ENCODE measurements at places on chromosomes 12 and 14.

- no peak for DNase-seq
Observed at GRCh38 chr14:101783260-101784016, 21.9 kb downstream of the PPP2R5C start.

DNA sequence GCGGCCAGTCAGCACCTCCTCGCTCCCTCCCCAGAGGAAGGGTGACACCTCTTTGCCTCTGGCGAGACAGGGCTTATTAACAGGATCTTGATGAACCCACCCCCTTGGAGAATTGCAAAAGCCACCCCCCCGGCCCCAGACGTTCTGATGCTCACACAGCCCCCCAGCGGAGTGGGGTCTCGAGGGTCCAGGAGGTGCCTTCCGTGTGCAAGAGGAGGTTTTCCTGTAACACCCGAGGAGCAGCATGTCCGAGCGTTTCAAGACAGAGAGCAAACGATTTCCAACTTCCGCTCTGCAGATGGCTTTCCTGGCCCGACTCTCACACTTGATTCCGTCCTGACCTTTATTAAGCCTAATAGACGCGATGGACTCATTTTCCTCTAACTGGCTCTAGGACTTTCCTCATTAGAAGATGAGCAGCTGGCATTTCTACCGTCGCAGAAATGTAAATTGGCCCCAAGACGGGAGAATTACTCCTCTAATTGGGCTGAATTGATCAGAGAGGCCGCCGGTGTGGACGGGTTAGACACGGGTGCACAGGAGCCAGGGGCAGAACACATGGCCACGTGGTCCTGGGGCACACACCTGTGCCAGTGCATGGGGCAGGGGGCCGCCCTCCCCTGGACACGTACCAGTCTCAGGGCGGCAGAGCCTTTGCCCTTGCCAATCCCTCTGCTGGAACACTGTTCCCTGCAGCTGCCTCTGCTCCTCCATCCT lies 84.4 kb downstream of the NOC4L start:
- no peak for DNase-seq

DNA sequence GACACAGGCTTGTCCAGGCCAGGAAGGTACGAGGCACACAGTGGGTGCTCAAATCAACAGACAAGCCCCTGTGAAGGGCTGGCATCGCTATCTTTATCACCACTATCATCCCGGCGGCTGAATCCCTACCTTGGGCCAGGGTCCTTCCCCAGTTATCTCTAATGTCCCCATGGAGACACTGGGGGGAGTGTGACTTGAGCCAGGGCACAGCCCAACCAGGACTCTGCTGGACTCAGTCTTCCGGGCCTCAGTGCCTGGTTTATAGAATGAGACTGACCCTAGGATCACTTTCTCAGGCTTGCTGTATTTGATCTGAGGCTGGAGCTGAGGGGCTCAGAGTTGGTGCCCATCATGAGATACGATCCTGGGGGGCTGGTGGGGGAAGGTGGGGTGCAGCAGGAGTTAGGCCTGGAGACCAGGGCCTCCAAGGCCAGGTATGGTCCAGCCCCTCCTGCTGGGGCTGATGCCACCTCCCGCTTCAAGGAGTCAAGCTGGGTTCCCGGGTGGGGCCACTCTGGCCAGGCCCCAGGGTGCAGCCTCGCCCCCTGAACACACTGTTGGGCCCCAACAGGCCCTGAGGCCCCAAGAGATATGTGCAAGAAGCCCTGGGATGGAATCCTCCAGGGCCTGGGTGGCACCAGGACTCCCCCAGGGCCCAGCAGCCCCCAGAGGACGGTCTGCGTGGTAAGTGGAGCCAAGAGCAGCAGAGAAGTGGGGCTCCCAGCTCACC lies 11.8 kb downstream of the BEGAIN start:
- DNase-seq: no peak

- no peak for DNase-seq
Observed at GRCh38 chr12:12408265-12408690, 51.4 kb downstream of the BORCS5 start.

Measured in NK-92 treated with Interleukin-12 subunit alpha and Interleukin-12 subunit beta, amount 100 ng/mL, for 24 hours (cell line).